ENCODE measurements at places on chromosomes 7 and 10.
A peak's percentile ranks its signal among the peaks of the same experiment; 100 is the strongest.

GRCh38 chr7:139682136-139683013, 95.4 kb downstream of the HIPK2 start:
- ATAC-seq, result peak; percentile 66

DNA sequence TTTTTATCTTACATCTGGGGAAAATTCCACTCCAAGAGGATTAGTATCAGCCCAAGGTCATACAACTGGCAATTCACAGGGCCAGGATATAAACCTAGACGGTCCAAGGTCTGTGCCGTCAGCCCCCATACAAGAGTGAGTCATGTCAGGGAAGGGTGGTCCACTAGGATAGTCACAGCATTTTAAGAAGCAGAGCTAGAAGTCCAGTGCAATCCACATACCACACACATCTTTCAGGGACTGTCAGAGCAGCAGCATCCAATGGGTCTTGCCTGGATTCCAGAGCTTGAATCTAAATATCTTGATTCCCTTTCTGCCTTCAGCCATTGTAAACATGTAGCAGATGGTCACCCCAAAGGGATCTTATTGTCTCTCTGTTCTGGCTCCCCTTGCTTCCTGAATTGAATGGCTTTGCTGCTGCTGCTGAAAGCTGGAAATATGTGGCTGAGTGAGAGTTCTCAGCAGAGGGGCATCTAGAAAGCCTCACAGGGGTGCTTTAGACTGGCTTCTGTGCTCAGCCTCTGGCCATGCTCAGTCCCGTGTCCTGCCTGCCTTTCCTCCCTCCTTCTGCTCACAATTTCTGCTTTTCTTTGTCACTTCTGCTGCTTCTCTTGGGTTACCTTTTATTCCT, 9.9 kb upstream of the OR6V1 start:
- no peak for ATAC-seq

DNA sequence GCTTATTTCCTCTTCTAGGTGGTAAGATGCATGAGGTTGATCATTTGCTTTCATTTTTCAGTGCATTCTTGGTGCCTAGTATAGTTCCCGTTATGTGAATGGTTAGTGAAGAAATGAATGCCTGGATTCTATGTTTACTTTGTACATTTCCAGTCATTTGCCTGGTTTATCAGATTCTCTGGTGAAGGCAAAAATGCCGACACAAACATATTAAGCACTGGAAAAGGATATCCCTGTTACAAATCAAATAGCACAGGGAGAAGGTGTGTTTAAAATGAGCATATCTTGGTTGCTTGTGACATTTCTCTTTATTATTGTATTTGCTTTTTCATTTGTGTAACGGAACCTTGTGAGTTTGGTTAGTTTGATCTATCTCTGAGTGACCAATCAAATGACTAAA, 211.3 kb downstream of the MBL2 start:
- no peak for ATAC-seq

DNA sequence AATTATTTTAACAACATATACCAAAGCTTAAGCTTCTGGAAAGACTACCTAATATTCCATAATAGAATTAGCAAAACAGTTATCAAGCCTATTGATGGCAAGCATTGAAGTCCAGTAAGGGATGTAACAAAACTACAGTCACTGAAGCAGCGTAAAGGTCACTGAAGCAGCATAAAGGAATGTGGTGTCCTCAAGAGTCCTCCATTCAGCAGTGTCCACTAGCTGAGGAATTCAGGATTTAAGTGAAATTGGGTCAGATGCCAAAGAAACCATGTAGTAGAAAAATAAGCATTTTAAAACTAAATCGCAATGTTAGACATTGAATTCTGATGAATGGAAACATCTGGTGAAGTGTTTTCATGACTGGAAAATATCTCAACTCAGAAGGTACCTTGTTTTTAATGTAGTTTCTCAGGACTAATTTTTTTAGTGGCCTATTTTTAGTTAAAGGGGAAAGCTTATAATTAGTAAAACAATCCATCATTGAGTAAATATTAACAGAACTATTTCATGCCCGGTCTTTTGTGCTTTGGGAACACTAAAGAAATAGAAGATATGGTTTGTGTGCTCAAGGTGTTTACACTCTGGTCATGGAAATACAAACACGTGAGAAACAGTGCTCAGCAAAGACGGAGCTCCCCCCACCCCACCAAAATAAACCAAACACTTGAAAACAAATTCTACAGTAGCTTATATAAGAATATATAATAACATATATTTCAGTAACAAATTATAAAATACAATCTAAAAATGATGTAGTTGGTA, 121.4 kb downstream of the CDK14 start:
- no peak for ATAC-seq

GRCh38 chr7:96414931-96415292, 93.0 kb upstream of the SLC25A13 start:
- ATAC-seq, result peak; percentile 45

GRCh38 chr7:83468251-83468739, 180.6 kb downstream of the SEMA3E start:
- peak; percentile 41 for ATAC-seq

GRCh38 chr10:7577176-7577575, 89.6 kb downstream of the ITIH5 start:
- ATAC-seq, result no peak

- ATAC-seq, result peak; percentile 89
Observed at GRCh38 chr7:30026229-30027064, at the start of gene FKBP14. Gene FKBP14 (minus strand): TSS chr7:30026702. CDS start chr7:30026508, 194 bp downstream.

DNA sequence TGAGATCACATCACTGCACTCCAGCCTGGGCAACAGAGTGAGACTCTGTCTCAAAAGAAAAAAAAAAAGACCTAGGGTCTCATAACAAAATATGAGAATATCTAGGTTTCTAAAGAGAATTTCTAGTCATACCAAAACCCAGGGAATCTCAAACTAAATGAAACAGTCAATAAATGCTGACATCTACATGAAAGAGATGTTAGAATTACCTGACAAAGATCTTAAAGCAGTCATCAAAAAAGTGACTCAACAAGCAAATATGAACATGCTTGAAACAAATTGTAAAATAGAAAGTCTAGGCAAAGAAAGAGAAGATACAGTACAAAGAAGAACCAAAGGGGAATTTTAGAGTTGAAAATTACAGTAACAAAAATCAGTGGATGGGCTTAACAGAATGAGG, 26.9 kb upstream of the RET start:
- no peak for ATAC-seq

DNA sequence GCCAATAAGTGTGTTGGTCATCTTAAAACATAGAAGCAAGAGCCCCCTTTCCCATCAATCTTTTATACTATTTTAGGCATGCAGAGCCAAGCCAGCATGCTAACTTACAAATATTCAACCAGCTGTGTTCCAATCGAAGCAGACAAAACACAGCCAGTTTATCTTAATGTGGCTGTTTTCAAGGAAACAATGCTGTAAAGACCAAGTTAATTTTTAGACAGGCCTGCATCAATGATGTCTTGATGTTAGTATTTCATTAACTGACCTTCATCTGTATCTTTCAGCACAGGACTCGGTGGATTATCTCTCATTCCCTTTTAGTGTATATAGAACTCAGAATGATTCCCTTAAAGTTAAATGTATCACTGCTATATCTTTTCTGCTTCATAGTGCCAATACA, 262.0 kb upstream of the ZWINT start:
- ATAC-seq, result no peak

- ATAC-seq, result no peak
Observed at GRCh38 chr7:143492799-143493739, 15.4 kb downstream of the TAS2R41 start.

DNA sequence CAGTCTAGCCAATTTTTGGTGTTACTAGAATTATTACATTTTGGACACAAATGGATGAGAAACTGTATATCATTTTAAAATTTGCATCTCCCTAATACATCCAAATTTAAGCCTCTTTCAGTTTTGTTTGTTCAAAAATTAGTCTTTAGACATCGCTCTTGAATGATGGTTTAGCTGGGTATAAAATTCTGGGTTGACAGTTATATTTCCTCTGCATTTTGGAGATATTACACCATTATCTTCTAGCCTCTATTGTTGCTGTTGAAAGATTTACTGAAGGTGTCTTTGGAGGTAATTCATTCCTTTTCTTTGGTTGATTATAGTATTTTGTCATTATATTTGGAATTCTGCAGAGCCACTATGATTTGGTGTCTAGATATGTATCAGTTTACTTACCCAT, 116.5 kb downstream of the COL26A1 start:
- ATAC-seq, result no peak

DNA sequence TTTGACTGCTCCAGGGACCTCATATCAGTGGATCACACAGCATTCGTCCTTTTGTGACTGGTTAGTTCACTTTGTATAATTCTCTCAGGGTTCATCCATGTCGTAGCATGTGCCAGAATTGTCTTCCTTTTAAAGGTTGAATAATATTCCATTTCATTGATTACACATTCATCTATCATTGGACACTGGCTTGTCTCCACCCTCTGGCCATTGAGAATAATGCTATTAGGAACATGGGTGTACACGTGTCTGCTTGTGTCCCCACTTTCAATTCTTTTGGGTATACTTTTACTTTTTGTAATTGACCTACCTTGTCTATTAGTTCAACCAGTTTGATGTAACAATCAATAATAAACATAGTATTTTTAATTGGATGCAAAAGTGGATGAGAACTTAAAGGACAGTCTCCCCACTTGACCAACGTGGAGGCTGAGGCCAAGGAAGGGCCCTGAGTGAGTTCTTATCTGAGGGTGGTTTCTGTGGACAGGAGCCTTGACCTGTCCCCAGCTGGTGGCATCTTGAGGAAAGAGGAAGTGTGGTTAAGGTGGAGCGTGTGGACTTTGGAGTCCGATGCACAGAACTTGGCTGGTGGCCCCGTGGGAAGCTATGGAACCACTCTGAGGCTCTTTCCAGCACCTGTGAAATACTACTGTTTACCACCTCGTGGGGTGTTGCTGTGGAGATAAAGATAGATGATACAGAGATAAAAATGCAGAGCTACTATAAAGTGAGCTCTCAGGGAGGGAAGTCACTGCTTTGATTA, 16.6 kb downstream of the WDFY4 start:
- no peak for ATAC-seq

- no peak for ATAC-seq
Observed at GRCh38 chr7:92456236-92456635, 9.0 kb downstream of the GATAD1 start.

GRCh38 chr7:106203473-106203872, 81.3 kb downstream of the NAMPT start:
- ATAC-seq, result no peak

DNA sequence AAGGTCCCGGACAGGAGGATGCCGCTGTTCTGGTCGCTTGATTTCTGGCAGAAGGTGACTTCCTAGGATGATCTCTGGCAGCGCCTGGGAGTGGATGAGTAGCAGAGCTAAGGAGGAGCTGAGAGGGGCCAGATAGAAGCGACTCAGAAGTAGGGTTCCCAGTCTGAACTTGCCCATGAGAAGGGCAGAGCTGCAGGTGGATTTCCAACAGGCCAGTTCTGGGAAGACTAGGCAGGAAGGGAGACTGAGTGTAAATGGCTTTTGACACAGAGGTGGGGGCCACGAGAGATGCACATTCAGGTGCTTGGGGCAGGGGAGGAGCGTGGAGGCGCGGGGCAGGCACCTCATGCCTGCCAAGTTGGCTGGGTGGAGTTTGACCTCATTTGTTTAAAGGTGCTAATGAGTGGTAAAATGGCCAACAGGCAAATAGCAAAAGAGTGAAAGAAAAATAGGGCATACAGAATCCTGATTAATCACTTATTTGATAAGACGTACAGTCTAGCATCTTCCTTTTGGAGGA, 58.8 kb downstream of the SHH start:
- ATAC-seq, result no peak

DNA sequence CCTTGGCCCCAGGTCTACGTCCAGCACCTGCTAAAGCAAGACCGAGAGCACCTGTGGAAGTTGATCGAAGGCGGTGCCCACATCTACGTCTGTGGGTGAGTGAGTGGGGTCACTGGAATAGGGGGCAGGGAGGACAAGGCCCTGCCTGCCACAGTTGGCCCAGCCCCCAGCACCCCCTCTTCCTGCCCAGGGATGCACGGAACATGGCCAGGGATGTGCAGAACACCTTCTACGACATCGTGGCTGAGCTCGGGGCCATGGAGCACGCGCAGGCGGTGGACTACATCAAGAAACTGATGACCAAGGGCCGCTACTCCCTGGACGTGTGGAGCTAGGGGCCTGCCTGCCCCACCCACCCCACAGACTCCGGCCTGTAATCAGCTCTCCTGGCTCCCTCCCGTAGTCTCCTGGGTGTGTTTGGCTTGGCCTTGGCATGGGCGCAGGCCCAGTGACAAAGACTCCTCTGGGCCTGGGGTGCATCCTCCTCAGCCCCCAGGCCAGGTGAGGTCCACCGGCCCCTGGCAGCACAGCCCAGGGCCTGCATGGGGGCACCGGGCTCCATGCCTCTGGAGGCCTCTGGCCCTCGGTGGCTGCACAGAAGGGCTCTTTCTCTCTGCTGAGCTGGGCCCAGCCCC, 8.1 kb downstream of the TMEM120A start:
- ATAC-seq, result no peak

DNA sequence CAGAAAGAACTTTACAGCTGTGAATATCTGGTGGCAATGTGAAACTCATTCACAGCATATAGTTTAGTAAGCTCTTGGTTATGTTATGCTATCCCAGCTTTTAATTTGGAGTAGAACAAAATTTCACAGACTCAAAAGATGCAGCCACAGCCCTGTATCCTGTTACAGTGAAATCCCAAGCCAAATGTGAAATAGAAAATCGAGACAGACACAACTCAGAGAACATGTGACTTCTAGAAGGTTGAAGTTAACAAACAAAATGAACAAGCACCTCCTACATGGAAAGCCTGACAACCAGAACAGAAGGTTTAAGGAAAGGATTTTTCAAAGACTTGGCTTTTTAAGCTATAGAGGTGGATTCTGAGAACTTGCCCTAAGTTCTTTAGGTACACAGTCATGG, 39.6 kb downstream of the JAZF1 start:
- ATAC-seq, result no peak

DNA sequence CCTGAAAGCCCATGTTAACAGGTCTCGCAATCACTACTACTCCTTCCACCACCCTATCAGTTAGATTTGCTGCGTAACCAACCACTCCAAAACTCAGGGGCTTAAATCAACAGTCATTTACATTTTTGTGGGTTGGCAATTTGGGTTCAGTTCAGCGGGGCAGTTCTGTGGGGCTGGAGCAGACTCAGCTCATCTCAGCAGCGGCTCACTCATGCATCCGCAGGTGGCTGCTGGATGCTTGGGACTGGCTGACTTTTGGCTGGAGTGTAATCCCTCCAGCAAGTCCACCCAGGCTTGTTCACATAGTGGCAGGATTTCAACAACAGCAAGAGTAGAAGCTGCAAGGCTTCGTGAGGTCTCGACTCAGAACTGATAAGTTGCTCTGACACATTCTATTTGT, 79.2 kb downstream of the NEUROD6 start:
- no peak for ATAC-seq

DNA sequence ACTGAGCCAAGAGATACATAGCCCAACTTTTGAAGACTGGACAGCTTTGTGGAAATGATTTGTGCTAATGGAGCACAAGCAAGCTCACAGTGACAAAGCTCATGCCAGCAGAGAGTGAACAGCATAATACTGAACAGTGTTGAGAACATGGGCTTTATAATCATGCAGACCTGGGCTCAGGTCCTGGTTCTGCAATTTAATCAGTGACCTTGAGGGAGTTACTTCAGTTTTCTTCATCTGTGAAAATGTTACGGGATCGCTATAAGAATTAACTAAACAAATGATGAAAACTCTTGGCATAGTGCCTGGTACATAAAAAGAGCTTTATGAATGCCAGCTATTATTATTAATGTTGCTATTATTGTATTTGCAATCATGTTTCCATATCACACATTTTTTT, 690.5 kb upstream of the LRRN3 start:
- no peak for ATAC-seq

Data from activated CD4-positive, CD25-positive, alpha-beta regulatory T cell treated with anti-CD3 and anti-CD28 coated beads, Interleukin-2, amount 50 U/mL, for 24 hours (primary cell).